ENCODE measurements at places on chromosomes 4 and X.
A peak's percentile ranks its signal among the peaks of the same experiment; 100 is the strongest.

DNA sequence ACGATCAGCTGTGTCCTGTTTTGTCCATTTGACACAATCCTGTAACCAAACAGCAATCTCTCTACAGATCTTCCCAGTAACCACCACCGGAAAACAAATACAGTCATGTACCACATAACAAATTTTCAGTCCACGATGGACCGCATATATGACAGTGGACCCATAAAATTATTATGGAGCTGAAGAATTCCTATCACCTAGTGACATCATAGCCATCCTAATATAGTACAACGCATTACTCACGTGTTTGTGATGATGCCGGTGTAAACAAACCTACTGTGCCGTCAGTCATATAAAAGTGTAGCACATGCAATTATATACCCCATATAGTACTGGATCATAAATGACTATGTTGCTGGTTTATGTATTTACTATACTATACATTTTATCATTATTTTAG, 133.7 kb upstream of the EDNRA start:
- no peak for DNase-seq

- no peak for DNase-seq
Measured at GRCh38 chrX:7145454-7145853, 2.1 kb upstream of the STS start.

DNA sequence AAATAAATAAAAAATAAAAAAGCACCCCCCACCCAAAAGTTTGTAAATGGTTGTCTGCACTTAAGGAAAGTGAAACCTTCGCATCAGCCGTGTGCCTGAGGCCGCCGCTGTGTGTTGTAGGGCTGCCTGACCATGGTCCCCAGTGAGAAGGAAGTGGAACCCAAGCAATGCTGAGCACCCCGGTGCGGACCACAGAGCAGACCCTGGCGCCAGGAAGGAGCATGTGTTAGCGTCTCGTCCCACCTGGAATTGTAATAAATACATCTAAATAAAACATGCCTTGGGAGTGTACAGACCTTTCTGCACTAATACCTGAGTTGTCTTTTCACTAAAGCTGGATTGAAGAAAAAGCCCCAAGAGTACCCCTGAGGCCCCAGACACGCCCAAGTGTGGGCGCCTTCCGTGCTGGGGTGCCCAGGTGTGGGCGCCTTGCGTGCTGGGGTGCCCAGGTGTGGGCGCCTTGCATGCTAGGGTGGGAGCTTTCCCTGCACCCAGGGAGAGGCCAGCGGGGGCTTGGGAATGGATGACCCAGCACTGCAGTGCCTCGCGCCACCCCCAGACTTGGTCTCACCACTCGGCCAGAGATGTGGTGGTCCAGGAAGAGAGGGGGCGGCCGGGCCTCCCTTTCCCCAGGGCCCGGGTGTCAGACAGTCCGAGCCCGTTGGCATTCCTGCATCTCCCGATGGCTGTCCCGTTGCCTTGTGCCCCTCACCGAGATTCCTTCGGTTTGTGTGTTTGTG, 33.7 kb downstream of the HTT-AS start:
- DNase-seq, result peak; percentile 60

- no peak for DNase-seq
Measured at GRCh38 chr4:38382520-38382919, 281.5 kb upstream of the KLF3 start.

- DNase-seq, result no peak
Measured at GRCh38 chr4:53436251-53436650, 58.8 kb downstream of the FIP1L1 start.

DNA sequence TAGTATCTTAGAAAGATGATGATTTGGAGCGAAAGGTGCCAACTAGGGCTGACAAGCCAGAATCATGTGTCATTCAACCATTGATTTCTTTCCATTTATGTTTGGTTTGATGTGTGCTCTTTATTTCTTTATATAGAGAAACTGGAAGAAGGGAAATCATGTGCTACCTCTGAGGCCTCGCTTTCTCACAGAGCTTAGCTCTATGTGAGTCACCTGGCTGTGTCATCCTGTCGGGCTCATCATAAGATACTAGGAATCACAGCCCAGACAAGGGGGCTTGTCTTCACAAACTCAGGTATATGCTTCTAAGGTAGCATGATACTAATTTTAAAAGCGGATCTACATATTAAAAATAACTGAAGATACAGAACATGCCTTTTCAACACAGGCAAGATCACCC, 81.7 kb upstream of the GPM6B start:
- DNase-seq, result no peak

- no peak for DNase-seq
Measured at GRCh38 chr4:4377191-4377590, 9.7 kb upstream of the NSG1 start.

DNA sequence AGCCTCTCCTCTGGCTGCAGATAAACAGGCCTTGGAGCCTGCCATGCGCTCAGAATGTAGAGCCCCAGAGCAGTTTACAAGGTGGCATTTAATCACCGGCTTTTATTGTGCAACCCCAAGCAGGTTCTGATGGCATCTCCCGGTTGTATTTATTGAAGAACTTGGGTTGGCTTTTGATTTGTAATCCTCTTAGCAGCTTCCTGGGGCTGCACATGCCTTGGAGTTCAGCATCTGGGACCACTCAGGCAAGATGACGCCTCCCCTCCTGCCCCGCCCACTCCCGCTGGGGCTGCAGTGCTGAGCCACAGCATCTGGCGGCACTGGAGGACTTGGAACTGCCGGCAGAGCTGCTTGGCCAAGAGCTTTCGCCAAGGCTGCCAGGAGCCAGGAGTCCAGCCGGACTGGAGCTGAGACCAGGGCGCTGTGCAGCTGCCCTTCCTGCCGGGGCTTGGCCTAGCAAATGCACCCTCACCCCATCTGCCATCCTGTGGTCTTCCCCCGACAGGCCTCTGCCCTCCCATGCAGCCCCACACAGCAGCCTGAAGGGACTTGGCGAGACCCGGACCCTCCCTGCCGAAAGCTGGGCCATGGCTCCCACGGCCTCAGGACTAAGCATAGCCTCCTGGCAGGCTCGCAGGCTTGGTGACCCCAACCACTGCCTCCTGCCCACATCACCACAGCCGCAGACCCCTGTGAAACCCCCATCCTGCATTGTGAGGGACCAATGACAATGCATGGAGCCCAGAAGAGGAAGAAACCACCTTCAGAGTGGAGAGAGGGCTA, 5.4 kb downstream of the HTRA3 start:
- DNase-seq, result no peak

DNA sequence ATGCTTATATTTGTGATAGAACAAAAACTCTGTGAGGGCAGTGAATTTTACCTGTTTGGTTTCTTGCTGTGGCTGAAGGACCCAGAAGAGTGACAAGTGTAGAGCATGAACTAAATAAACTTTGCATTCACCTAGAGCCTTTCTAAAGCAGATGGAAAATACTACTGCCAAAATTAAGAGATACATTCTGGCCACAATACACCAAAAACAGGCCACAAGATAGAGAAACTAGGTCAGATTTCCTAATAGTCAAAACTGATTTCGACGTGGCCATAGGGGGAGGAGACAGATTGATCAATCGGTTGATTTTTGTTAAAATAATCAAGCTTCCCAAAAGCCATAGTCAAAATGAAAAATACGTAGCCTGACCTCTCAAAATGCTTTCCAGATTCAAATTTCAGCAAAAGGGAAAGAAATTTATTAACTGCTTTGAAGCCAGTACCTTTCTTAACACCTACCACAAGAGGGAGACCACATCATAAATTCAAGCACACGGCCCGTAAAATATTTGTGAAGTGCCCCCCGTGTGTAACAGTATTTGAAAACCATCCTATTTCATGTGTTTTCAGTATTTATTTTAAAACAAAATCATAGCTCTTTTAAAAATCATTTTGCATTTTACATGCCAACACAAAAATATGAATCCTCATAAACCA, 132.4 kb downstream of the CORIN start:
- DNase-seq, result no peak

DNA sequence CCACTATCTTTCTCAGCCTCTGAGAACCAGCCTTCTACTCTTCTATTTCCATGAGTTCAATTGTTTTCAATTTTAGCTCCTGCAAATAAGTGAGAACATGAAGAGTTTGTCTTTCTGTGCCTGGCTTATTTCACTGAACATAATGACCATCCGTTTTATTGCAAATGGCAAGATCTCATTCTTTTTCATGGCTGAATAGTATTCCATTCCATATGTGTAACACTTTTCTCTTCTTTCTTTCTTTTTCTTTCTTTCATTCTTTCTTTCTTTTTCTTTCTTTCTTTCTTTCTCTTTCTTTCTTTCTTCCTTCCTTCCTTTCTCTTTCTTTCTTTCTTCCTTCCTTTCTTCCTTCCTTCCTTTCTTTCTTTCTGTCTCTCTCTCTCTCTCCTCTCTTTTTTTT, 228.7 kb downstream of the SHOX start:
- no peak for DNase-seq

GRCh38 chr4:149291463-149291862, 524.2 kb downstream of the IQCM start:
- DNase-seq, result no peak

DNA sequence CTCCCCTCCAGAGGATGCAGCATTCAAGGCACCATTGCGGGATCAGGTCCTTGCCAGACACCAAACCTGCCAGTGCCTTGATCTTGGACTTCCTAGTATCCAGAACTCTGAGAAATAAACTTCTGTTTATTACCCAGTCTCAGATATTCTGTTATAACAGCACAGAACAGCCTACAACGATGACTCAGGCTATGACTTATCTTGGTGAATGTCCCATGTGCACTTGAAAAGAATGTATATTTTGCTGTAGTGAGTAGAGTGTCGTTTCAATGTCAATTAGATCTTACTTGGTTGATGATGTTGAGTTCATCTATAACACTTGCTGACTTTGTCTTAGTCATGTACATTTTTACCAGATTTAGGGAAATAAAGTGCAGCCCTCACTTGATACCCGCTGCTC, 34.5 kb upstream of the PGRMC1 start:
- DNase-seq, result no peak

DNA sequence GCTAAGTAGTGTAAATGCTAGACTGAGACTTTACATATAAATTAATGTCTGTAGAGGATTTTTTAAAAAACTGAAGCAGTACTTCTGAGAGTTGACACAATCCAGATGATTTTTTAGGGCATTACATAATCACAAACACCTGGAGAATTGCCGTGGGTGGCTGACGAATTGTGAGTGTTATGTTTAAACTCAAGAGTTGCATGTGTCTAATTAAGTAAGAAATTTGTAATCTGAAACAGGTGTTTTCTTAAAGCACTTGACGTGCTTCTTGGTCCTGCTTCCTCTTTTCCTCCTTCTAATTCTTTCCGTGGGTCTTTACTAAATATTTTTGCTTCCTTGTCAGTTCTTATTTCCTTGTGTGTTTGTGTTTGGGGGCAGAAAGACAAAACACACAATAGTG, 27.8 kb downstream of the PIR start:
- DNase-seq, result peak; percentile 18

- no peak for DNase-seq
Measured at GRCh38 chrX:136822337-136823095, 41.8 kb upstream of the ARHGEF6 start.

- peak; percentile 63 for DNase-seq
Measured at GRCh38 chrX:1249101-1249887, 19.3 kb upstream of the CSF2RA start.

DNA sequence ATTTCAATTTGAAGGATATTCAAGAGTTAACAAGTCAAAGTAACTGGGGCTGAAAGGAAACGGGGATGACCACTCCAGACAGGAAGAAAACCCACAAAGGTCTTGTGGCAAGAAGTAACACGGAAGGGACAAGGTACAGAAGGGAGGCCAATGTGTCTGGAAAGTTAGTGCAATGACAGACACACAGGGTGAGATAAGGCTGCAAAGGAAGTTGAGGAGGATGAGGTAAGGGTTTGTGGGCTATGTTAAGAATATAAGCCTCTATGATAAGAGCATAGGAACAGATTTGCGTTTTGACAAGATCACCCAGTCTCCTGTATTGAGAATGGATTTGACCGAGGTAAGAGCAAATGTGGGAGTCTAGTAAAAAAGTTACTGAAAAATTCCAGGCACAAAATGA, 21.9 kb upstream of the EMCN start:
- DNase-seq, result no peak

DNA sequence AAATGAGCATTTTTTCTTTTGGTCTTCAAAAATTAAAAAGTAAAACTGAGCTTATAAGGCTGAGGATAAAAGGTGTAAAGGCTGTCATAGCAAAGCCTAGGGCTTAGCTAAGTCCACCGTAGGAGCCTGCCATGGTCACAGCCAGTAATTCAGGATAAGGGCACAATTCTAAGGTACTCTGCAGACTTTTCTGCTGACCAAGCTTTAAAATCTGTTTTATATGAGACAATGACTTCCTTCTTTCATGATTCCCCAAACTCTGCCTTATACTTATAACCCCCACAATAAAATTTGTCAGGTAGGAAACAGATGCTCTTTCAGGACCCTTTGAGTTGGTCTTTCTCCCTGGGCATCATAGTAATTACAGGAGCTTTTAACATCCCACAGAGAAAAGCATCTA, 138.5 kb downstream of the COL4A6 start:
- DNase-seq, result no peak

DNA sequence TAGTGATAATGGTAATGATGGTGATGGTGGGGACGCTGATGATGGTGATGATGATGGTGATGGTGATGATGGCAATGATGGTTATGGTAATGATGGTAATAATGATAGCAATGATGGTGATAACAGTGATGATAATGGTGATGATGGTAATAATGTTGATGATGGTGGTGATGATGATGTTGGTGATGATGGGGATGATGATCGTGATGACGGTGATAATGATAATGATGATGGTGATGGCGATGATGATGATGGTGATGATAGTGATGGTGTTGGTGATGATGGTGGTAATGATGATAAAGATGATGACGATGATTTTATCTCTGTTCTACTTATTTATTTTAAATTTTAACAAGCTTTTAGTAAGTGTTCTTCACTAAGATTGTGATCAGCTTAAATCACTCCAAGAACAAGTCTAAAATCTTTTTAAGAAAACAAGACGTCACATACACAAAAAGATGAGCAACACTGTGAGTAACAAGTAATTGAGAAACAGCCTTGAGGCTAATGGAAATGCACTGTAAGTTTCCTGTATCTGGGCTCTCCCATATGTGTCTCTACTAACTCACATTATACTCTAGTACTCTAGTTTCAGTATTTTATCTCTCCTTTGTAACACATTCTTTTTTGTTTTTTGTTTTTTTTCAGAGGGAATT, 480.2 kb upstream of the PRKX start:
- no peak for DNase-seq

- DNase-seq, result no peak
Measured at GRCh38 chr4:7436256-7436655, 1.5 kb upstream of the PSAPL1 start.

- DNase-seq, result no peak
Measured at GRCh38 chr4:92183825-92184224, 119.9 kb upstream of the GRID2 start.

DNA sequence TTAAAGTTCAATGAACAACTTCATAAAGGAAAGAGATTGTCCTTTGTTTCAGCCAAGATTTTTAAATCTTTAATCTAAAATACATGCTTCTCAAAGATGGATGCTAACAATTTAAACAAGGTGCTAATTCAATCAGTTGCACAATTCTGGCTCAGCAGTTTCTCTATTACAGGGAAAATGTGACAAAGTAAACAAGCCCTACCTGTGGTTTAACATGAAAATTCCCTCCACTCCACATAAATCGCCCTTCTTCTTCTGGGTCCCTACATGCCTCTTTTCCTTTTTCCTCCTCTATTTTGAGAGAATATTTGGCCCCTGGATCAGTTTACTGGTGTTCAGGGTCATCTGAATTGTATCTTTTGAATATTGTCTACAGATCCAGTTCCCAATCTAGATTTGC, 80.6 kb downstream of the FRYL start:
- no peak for DNase-seq

Data from naive B cell (primary cell).